Activated effector memory CD4-positive, alpha-beta T cell treated with anti-CD3 and anti-CD28 coated beads, Interleukin-2, amount 50 U/mL, for 16 hours (primary cell): ENCODE measurements at places on chromosomes 12 and 14.

DNA sequence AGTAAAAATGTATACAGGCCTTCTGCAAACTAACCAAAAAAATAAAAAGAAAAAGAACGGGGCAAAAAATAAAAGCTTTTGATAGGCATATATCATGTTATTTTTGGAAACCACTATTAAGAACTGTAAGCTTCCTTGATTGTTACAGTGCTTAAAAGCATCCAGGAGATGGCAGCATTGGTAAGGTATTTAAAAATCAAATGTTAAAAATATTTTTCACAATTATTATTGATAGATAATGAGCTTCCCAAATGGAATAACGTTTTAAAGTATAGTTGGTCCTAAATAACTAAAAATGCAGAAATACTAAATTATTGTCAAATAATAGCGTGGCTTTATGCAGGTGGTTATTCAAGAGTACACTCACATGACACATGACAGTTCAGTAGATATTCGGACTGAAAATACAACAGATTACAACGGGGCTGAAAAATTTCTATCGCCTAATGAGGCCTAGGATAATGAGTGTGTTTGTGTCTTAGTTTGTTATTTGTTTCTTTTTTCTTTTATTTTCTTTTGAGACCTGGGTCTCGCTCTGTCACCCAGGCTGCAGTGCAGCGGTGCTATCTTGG is 127.2 kb upstream of the ATF7IP start:
- DNase-seq = no peak

DNA sequence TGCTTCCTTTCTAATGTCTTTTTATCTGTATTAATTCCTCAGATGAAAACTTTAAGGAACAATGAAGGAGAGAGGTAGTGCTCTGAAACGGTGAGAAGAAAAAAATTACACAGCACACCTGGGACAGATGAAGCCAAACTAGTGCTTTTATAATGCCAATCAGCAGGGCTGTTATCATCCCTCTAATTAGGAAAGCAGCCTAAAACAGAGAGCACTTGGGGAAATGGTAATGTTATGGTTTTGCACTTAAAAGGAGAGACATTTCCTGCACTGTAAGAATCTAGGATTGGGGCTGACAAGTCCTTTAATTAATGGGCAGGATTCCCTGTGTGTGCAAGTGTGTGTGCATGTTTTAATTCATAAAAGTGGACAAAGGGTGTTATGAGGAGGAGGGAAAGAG is 4.8 kb upstream of the LMO3 start:
- DNase-seq = no peak

GRCh38 chr14:62187265-62187664 is 425.0 kb downstream of the SNAPC1 start:
- DNase-seq = no peak

GRCh38 chr12:88237954-88238353 is 95.8 kb downstream of the TMTC3 start:
- no peak for DNase-seq

DNA sequence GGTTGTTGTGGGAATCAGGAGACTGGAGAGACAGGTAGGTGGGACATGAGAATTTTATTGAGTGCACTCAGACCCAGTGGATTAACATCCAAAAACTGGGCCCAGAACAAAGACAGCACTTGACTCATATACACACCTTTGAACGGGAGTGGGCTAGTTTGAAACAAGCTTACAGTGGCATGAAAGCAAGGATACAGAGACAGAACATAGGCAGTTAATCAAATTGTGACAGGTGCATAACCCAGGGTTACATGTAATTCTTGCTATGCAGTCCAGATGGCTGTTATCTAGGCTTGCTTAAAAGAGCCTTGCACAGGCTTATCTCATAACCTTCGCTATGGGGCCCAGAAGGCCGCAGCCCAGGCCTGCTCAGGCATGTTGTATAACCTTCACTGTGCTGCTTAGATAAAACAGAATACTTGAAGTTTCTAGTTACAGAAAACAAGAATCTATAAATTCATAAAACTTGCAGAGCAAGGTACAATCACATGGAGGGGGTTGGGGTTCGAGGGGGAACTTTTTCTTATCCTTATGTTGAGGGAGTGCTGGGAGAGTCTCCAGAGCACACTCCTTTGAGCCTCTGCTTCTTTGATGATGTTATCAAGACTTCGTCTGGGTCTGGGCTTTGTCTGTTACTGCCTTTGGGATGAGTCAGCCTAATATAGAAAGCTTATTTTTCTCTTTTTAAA is 81.7 kb downstream of the TNFAIP2 start:
- no peak for DNase-seq

GRCh38 chr14:51039252-51039651 is 55.7 kb downstream of the TRIM9 start:
- no peak for DNase-seq

- DNase-seq = no peak
These were observed 6.8 kb downstream of the WDHD1 start for GRCh38 chr14:55019968-55020554.

- DNase-seq = peak; percentile 56
These were observed 101.7 kb downstream of the ZFP36L1 start for GRCh38 chr14:68691031-68691791.

DNA sequence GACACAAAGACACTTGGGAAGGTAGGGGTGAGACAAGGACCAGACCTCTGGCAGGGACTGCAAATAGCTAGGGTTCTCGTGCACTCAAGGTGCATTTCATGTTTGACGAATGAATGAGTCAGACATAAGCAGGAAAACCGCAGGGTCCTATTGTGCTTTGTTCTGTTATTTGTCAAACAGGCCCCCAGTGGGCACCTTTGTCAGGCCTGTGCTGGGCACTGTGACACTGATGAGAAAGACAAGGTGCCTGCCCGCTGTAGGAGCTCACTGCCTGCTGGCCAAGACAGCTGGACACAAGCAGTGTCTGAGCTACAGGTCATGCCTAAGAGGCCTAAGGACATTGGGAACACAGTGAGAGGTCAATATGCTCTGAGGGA is 2.3 kb downstream of the OTUB2 start:
- DNase-seq = peak; percentile 77

DNA sequence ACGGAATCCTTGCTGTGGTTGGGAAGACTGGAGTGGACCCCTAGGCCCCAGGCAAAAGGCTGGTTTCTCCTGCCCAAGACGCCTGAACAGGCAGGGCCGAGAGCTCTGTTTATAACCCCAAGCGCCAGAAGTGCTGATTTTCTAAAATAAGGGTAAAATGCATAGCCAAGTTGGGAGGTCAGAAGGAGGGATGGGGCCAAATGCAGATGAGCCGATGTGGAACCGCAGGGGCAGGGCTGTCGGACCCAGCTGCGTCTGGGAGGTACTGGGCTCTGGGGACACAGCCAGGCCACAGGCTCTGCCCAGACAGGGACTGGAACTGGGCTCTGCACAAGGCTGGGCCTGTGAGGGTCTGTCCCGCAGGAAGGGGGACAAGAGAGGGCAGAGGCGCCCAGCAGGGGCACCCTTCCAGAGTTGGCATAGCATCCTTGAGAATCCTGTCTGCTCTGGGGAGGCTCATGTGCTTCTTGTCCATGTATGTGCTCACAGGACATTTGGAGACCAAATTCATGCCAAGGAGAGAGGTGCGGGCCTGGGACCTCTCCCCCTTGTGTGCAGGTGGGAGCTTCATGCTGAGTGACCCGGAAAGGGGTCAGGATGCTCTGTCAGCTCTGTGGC is 49.1 kb downstream of the JAG2 start:
- no peak for DNase-seq

DNA sequence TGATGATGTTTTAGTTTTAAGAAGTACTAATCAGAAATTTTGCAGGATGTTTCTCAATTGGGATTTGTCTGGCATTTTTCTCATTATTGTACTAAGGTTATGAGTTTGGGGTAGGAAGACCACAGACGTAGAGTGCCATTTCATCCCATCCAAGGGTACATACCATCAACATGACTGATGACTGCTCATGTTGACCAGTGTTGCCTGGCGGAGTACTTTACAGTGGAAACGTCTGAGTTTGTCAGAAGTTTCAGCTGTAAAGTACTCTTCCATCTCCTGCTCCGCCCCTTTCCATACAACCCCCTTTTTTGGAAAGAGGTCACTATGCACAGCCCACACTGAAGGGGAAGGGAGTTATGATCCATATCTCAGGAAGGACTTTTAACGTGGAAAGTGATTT is 74.2 kb downstream of the RCOR1 start:
- DNase-seq = no peak

DNA sequence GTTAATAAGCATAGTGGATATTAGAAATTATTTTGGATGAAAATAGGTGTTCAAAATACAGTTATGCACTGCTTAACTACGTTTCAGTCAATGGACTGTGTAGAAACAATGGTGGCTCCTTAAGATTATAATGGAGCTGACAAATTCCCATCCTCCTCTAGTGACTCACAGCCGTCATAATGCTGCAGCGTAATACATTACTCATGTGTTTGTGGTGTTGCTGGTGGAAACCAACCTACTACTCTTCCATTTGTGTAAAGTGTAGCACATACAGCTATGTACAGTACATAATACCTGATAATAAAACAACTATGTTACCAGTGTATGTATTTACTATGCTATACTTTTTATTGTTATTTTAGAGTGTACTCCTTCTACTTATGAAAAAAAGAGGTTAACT is 111.2 kb upstream of the TMCC3 start:
- DNase-seq = no peak

- no peak for DNase-seq
These were observed 316.0 kb downstream of the CCDC91 start for GRCh38 chr12:28506271-28506670.

GRCh38 chr12:46260913-46261476 is 7.8 kb downstream of the SLC38A1 start:
- DNase-seq = no peak

DNA sequence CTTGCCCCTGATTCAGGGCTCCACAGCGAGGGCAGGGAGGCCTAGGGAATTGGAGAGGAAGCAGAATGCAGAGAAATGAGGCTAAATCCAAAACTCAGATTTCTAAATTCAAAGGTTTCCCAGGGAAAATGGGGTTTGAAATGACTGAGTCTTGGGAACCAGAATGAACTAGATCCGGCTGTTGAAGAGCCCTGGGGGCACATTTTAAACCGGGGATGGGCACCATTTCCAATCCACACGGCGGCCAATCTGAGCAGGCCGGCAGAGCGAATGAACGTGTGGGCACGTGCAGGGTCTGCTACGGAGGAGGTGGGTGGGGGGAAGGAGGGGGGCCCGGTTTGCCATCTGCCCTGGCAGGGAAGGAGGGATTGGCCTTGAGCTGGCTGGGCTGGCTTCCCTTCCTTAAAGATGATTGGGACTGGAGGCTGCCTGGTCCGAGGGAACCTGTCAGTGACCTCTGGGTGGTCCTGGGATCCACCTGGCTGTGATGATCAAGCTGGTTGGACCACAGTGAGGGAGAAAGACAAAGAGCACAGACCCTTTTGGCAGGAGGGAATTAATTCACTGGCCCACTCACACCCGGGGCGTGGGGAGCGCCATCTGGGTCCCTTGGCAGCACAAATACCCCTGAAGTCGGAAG is 161.0 kb downstream of the RBM19 start:
- DNase-seq = no peak

DNA sequence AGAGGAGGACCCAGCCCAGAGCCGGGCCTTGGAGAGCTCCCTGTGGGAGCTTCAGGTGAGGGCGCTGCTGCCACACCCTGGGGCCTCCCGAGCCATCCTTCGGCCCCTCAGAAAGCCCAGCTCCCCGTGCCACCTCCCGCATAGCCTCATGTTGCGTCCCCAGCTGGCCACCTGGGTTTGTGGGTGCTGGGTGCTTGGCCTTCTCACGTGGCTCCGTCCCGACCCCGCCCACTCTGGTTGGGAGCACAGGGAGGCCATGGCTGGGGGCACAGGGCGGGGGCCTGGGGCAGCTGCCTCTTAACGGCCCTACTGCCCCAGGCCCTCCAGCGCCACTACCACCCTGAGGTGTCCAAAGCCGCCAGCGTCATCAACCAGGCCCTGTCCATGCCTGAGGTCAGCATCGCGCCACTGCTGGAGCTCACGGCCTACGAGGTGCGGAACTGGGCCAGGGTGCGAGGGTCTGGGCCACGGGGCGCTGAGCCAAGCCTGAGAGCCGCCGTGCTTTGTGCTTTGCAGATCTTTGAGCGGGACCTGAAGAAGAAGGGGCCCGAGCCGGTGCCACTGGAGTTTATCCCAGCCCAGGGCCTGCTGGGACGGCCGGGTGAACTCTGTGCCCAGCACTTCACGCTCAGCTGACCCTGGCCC is 7.6 kb downstream of the NOC4L start:
- no peak for DNase-seq

- no peak for DNase-seq
These were observed 56.8 kb upstream of the CNOT2 start for GRCh38 chr12:70186436-70186835.

DNA sequence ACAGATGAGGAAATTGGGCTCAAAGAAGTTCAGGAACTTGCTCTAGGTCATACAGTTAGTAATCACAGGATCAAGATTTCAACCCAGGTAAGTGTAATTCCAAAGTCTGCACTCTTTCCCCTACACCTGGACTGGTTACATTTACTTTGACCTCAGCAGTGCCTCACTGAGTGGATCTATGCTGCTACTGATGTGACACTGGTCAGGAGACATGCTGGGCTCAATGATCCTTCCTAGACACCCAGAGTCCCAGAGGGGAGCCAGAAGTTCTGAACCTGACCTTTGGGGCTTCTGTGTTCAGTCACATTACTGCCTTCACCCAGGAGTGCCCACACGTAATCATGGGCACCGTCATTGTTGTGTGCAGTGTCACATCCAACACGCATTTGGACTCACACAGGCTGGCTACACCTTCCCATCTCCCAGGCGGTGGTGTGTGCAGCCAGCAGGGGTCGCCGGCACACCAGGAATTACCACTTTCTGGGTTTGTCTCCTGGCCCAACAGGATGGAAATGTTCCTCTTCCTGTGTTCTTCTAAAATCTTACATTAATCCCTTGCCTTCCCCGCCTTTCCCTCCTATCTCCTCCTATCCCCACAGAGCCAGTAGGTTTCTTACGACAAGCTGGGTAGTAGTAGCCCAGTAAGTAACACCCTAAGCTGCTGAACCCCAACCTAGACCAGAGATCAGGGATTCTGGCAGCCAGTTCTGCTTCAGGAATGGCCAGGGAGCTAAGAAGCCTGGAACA is 25.6 kb downstream of the CALCOCO1 start:
- DNase-seq = peak; percentile 91

DNA sequence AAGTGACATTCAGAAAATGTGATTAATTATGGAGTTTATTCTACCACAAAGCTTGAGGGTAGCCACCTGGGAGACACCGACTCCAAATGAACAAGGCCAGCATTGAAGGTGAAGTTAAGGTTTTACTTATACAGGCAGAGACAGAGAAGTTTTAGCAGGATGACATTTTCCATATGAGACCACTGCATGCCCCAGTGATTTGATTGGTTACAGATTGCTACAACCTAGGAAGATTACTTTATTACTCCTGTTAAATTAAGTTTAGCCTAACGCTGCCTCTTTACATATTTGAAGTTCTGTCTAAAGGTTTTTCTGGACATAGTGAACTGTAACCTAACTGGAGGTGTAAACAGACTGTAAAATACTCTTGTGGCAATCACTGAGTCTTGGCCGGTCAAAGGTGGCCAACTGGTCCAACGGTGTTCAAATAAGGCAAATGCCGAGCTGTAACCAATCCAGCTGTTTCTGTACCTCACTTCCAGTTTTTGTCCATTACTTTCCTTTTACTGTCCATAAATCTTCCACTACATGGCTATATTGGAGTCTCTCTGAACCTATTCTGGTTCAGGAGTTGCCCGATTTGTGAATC is 57.2 kb downstream of the RIN3 start:
- peak; percentile 4 for DNase-seq

GRCh38 chr14:23398348-23398747 is 9.7 kb downstream of the MYH6 start:
- no peak for DNase-seq

GRCh38 chr12:468671-469389 is 9.1 kb downstream of the B4GALNT3 start:
- DNase-seq = no peak
